CD4-positive, alpha-beta T cell treated with Interleukin-15 for 4 hours (primary cell): ENCODE measurements at places on chromosomes 11 and 22.

- DNase-seq = no peak
Observed at GRCh38 chr11:8800520-8801110, 110.4 kb upstream of the AKIP1 start.

GRCh38 chr22:27857443-27857842 lies 55.9 kb upstream of the MN1 start:
- no peak for DNase-seq

DNA sequence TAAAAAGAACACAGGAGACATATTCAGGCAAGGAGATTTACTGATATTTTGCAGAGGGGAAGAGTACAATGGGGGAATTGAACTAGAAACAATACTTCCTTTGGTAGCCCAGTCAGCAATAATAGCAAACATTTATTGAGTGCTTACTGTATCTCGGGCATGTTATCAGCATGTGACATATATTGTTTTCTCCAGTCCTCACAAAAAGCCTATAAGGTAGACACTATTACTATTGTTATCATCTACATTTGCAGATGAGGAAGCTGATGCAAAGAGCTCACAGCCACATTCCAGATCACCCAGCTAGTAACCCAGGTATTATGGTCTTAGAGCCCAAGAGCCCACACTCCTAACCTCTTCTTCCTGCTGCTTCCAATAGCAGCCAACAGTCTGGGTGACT lies 27.9 kb downstream of the NAV2 start:
- no peak for DNase-seq

DNA sequence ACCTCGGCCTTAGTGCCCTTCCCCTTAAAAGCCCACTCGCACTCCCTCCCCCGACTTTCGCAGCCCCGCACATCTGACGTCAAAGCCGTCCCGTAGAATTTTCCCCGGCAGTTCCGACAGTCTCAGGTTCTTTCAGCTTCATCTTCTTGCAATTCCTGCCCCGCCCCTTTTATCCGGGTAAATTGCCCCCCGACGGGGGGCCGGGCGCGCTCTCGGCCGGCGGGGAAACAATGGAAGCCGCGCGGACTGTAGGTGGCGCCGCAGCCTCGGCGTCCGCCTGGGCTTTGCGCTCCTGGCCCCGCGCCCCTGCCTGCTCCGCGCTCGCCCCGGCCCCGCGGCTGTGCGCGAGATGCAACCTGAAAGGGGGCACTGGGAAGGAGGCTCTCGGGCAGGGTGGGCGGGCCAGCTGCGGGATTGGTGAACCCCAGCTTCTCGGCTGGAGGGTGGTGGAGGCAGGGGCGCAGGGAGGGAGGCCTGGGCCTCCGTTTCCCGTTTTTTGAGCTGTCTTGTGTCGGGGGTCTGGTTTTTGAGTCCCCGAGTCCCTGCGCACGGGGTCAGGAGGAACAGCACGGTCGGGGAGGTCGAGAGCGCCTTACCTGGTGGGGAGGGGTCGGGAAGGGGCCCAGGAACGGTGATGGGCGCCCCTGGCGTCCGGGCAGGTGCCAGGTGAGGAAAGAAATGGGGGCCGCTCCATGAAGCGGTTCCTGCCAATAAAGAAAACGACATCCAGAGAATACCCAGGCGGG lies 859 bp upstream of the FGF19 start:
- no peak for DNase-seq

DNA sequence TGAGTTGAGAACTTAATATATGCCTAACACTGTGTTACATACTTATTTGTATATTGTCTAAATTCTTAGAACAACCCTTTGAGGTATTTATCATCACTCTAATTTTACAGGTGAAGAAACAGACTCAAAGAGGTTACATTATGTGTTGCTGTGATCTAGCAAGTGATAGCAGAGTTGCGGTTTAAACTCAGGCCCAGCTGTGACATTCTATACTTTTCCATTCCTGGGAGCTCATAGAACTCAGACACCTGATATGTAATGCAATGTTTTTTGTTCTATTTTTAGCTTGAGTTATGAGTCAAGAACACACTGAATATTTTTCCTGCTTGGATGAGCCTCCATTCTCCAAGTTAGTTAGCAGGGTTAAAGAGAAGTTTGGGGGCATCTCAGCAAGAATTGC lies 449.7 kb upstream of the DDI1 start:
- DNase-seq = no peak

DNA sequence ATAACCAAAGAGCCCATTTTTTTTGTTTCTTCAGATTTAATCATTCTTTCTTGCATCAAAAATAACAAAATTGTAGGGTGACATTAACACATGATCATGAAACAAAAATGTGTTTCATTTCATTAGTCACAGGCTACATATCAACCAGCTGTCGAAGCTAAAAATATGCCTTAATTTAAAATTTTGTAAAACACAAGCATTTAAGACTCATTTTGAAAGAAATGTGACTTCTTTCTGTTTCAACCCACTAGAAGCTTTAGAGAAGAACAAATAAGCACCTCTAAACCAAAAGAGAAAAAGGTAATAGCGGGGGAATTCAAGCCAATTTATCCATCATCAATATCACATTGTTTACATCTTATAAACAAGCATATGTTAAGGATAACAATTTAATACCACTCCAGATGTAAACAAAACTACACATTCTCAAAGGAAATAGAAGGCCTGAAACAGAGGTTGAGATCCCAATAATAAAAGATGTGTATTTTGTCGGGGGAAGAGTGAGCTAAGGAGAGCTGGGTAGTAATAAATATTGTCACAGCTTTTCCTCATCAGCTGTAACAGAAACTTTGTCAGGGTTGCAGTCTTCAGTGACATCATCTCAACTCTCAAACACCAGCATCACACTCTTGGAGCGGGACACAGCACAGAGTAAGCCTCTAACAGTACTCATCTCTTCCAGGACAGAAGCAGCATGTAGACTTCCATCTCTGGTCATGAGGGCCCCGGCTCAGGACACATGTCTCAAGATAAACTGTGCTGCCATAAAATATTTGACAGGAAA lies 42.0 kb downstream of the ALG9 start:
- no peak for DNase-seq

DNA sequence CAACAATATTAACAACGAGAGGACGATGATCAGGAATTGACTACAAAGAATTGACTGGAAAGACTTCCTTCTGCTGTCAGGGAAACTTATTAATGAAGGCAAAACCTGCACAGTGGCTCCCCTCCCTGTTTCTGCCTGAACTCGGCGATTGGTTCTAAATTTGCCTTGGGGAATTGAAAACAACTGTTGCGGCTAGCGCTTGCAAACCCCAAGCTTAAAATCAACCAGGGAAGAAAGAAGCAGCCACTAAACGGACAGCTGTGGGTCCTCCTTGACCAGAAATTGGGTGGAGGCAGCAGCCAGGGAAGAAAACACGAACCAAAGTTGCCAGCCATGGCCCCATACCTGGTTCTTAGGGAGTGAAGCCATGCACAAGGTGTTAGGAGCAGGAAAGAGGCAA lies 383.5 kb upstream of the CADM1 start:
- no peak for DNase-seq

DNA sequence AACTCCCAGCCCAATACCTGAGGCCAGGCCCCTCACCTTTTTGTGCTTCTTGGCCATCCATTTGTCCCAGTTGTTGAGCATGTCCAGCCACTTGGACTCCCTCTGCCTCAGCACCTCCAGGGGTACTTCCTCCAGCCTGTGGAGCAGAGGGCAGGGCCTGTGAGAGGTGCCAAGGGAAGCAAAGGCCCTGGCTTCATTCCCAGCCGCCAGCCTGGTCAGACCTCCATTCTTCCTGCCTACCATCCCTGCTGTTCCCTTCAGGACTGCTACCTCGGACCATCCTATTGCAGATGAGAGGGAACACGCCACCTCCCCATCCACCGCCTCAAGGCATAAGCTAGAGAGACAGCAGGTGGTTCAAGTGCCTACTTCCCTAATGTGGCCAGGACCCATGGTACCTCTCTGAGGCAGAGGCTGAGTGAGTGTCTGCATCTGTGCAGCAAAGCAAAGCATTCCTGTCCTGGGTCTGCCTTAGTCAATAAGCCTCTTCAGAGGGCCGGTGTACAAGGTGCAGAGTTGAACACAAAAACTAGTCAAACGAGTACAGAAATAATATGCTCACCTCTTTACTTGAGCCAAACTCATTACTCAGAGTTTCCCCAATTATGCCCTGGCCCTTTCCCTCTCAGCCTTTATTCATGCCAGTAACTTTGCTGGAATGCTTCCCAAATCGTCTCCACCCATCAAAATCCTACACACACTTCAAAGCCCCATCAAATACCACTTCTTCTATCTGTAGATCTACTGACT lies 15.4 kb upstream of the CASTOR1 start:
- no peak for DNase-seq

- DNase-seq = no peak
Observed at GRCh38 chr11:81959341-81959740, 774.3 kb downstream of the FAM181B start.

DNA sequence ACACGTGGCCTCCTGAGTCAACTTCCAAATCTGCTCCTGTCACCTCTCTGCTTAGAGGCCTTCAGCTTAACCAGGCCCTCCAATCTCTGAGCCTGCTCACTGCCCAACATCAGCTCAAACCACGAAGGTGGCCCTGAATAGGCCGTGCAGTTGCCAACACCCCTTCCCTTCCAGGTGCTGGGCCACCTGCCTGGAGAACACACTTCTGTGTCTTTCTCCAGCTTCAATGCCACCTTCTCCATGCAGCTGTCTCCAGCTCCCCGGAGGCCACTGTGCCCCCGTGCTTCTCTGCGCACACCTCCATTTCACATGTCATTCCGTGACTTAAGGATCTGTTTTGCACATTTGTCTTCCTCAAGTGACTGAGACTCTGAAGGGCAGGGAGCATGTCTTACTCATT lies 5.3 kb downstream of the RELA start:
- DNase-seq = no peak

- DNase-seq = no peak
Observed at GRCh38 chr11:112596324-112596723, 335.7 kb upstream of the PLET1 start.

- DNase-seq = no peak
Observed at GRCh38 chr11:111735262-111736116, 30.7 kb downstream of the PPP2R1B start.

DNA sequence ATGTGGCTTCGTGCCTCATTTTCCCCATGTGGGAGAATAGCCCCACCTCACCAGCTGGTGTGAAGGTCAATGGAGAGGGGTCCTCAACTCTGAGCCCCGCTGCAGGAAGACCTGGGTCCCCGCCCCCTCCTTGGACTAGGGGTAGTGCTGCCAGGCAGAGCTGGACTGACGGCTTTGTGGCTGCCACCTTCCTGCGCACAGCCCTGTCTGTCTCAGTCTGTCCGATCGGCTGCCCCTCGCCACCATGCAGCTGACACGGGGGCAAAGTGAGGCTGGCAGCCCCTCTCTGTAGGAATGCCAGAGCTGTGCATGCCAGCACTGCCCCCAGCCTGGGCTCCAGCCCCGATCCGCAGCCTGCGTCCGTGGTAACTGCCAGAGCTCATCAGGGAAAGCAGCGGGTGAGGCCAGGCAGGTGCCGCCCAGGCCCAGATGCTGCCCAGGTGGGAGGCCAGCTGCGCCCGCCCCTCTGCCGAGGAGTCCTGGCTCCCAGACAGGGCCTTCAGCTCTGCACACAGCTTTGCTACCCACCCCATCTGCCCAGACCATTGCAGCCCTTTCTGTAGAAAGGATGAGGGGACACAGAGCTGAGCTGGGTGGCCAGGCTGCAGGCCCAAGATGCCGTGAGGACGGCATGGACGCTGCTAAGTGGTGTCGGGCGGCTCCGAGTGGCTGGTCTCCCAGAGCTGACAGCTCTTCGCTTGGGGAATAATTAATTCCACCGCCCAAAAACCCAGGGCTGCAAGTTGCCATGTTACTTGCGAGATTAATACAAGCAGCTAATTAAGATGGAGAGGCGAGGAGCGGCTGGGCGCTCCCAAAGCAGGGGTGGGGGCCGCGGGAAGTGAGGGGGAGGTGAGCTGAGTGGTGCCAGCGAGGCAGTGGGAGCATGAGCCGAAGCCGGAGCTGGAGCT lies 19.5 kb upstream of the FLRT1 start:
- no peak for DNase-seq

DNA sequence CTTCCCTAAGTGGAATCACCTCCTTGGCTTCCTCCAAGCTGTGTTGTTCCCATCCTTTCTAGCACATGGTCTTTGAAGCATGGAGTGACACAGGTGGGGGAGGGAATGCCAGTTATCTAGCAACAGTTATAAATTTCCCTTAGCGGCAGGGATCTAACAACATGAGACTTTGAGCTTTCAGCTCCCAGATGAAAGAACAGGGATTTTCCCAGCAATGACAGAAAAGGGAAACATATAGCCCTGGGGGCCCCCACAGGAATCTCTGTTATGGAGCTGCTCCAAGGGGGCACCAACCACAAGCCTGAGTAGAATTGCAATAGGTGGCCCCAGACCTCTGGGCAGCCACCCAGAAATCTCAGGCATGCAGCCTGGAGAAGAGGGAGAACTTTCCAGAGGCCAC lies 163.0 kb downstream of the GRIK4 start:
- DNase-seq = no peak

GRCh38 chr11:57307666-57308270 lies 17.0 kb downstream of the TNKS1BP1 start:
- DNase-seq = no peak

DNA sequence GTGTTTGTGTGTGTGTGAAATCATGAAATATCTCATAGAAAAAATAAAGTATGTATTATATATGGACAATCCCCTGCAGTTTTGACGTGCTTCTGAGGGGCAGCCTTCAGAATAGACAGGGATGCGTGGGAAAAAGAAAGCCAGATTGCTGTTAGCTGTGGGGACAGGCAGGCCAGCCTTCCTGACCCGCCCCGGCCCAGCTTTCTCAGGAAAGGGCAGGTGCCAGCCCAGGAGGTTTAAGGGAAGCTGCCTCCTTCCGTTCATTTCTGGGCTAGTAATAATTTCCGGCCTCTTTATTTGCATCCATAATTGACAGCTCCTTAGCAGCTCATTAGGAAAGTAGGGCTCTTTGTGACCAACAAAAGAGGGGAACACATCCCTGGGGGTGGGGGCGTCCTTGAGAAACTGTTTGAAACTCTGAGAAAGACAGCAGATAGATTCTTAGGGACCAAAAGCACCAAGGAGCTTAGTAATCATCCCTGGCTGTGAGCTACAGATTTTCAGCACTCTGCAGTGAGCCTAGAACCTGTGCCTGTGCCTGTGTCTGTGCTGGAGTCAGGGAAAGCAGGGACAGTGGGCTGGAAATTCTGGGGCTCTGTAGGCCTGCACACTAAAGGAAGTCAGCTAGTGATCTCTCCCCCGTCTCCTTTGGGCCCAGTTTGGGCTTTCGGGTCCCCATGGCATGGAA lies 632.9 kb upstream of the CADM1 start:
- DNase-seq = no peak

DNA sequence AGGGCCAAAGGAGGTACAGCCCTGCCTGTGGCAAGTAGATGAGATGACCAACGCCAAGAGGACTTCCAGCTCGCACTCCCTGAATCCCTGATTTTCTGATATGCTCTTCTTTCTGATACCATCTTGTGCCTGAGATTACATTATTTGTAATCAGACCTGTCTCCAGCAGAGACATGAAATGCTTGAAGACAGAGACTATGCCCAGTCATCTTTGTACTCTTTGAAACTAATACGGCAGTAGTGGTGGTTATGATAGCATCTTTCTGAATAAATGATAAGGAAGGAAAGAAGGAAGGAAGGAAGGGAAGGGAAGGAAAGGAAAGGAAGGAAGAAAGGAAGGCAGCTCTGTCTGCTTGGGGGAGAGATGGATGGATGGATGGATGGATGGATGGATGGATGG lies 27.8 kb downstream of the IL10RA start:
- no peak for DNase-seq
